ENCODE measurements at places on chromosomes 2 and 18. TPM values are rescaled to one million over a fixed set of nuclear protein-coding genes. Genes with fewer than 3 reads are reported as not detected.

GRCh38 chr18:3595369-3596273 lies 145.6 kb downstream of the TGIF1 start:
- DNase-seq = peak; percentile 100

DNA sequence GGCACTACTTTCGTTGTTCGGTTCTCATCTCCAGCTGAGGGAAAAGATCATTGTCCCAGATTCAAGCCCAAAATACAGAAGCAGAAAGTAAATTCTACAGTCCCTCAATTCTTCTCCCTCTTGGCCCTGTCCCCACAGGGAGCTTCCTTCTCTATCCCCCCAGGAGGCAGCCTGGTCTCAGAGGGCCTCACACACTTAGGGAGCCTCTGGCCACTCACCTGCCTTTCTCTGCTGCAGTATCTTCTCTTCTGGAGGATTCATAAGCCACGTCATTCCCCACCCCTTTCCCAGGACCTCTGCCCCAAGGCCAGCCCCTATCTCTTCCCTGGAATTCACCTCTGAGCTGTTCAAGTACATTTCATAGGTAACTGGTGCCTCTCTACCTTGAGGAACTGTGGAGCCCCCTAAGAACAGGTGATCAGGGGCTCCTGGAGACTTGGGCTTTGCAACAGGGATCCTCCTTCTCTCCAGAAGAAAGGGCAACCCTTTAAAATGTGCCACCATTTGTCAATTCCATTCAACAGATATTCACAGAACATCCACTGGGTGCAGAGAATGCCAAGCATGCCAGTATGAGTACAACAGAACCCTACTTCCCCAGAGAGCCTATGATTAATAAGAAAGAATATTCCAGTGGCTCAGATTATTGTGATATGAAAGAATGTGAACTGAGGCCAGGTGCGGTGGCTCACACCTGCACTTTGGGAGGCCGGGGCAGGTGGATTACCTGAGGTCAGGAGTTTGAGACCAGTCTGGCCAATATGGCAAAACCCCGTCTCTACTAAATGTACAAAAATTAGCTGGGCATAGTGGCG lies 72.9 kb downstream of the CIB4 start:
- no peak for DNase-seq

DNA sequence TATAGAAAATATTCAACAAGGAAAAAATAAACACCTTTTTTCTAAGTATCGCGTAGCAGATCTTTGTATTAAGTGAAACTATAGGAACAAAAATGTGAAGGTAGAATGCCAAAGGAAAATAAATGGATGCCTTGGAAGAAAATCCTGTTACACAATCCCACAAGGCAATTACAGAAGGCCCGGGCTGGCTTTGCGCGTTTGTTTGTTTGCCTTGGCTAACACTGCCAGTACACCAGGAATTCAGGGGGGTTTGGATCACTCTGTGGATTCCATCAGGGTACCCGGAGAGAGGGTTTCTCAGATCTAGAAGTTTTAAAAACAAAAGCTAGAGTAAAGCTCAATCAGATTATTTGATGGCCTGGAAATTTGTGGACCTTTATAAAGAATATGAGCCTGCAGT lies 478.3 kb downstream of the FBXO15 start:
- peak; percentile 62 for DNase-seq

GRCh38 chr2:146130290-146130689 lies 1610.4 kb upstream of the ZEB2 start:
- DNase-seq = no peak

DNA sequence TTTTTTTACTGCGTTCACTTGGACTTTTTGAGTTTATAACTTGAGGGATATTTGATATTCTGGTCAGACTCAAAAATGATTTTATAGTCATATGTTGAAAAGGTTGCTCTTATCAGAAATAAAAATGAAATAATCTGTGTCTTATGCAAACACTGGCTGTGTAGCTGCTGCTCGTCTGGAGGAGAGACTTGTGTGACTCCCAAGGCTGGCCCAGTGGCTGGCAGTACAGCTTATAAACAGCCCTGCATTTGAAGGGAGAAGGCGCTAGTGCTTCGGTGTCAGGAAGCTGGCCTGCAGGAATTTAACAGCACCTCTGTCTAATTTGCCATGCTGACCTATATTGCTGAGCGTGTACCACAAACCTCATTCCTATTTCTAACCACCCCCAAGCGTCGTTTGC lies 74.5 kb downstream of the ASAP2 start:
- DNase-seq = no peak

Gene RPL37A
- total RNA-seq = 749 TPM

- DNase-seq = peak; percentile 94
Measured at GRCh38 chr2:12607971-12608370, 108.8 kb upstream of the TRIB2 start.

DNA sequence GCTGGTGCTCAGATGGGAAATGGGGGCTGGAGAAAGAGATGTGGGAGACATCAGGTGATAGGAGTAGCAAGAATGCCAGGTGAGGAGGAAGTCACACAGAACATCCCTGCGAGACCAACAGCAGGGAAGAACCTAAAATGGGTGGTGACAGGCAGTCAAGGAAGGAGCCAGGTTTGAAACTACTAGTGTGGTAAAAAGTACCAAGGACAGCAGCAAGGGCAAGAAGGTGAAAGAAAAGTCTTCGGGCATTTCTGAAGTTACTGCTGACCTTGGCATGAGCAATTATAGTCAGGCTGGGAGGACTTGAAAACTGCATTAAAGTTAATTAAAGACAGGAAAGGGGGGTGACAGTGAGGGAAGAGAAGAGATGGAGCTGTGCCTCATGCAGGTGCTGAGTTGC lies 410.4 kb downstream of the RAD51AP2 start:
- no peak for DNase-seq

DNA sequence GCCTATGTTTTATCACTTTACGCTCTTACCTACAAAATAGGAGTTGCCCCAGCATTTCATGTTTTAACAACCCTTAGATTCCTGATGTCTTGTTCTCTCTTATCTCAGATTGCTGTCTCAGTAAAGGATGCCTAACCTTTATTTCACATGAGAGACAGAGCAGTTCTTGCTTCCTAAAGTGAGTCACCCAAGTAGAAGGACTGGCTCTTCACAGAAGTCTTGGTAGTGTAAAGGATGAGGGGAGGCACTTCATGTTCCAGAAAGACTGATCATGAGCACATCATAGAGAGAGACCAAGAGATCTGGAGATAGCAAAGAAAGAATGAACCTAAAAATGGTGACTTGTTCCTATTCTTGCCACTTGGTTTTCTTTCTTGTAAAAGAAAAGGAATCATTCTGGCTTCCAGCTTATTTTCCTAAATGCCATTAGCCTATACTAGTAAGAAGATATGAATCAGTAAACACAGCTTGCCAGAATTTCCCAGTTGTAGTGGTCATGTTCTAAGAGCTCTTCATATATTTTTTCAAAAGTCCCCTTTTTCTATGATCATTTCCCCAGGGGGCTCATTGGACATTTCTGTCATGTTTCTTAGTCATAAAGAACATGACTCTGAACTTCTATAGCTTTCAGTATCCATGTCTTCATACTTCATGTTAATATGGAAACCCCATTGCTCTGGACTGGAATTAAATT lies 54.9 kb downstream of the MAPRE2 start:
- DNase-seq = no peak

DNA sequence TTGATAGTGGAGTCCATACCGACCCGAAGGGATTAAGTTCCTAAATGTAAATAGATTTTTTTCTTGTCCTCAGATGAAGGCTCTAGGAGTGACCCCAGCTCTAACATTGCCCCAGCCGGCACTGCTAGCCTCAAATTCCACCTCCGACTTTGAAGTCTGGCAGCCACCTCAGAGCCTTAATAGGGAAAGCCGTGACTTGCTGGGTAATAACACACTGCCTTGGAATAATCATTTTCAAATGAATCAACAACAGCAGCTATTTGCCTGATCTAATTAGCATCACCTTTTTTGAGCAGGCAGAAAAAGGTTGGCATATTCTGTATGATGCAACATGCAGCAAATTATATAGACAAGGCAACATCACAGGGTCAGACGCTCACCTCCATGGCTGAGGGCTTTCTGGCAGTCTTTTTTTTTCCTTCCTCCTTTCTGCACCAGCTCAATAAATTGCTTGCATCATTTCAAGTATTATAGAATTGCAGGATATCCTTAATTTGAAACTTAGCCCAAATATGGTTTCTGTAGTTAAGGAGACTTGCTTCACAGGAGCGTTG lies 276.5 kb upstream of the ATP5MC3 start:
- DNase-seq = no peak

DNA sequence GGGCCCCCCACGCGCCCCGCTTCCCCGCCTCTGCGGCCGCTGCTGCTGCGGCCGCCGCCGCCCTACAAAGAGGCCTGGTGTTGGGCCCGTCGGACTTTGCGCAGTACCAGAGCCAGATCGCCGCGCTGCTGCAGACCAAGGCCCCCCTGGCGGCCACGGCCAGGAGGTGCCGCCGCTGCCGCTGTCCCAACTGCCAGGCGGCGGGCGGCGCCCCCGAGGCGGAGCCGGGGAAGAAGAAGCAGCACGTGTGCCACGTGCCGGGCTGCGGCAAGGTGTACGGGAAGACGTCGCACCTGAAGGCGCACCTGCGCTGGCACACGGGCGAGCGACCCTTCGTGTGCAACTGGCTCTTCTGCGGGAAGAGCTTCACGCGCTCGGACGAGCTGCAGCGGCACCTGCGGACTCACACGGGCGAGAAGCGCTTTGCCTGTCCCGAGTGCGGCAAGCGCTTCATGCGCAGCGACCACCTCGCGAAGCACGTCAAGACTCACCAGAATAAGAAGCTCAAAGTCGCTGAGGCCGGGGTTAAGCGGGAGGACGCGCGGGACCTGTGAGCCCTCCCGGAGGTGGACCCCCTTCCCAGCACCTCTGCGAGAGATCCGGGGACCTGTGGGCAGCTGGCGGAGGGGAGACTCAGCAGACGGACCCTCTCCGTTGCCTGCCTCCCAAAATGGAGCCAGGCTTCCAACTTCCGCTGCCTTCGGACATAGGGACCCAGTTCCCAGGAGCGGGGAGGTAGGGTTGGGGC lies 1.9 kb downstream of the SP5 start:
- no peak for DNase-seq

Gene NEURL3
- 31.1 TPM for total RNA-seq

Gene ITGB6
- 383 TPM for total RNA-seq

DNA sequence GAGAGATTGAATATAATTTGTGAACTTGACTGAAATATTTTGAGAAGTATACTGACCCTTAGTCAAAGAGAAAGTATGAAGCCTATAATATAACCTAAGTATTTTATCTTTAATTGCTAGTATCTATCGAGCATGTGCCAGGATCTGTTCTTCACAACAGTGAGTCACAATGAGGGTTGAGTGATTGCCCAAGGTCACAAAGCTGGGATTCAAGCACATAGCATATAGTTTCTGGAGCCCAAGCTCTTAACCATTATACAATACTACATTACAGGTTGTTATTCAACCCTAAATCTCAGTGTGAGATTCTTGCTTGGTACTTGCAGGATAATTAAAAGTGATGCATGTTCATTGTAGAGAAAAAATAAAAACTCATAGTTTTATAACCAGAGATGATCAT lies 97.2 kb downstream of the RAB3GAP1 start:
- DNase-seq = peak; percentile 61

DNA sequence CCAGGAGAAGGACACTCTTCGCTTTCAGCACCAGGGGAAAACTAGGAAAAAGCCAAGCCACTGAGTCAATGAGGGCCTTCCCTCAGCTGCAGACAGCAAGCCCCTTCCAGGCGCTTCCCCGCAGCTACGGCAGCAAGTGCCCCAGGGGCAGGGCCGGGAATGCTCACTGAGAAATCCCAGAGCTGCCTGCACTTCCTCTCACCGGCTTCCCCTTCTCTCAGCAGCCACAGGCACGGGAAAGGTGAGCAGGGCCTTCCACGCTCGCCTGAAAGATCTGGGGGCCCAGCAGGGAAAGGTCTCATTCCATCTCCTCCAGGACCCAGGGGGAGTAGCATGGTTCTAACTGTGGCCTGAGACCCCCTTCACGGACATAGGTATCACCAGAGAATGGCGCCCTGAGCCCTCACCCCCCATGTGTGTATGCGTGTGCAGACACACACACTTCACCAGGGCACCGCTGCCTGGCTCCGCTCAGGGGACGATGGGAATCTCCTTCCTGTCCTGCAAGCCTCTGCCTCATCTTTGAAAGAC lies 29.6 kb upstream of the FOSL2 start:
- no peak for DNase-seq

Gene SKA1
- 0.20 TPM for total RNA-seq

Gene CAPN14
- 0.20 TPM for total RNA-seq

GRCh38 chr2:201972621-201973255 lies 60.9 kb upstream of the FZD7 start:
- no peak for DNase-seq

GRCh38 chr18:59478591-59478990 lies 119.5 kb upstream of the LMAN1 start:
- DNase-seq = no peak

- peak; percentile 32 for DNase-seq
Measured at GRCh38 chr2:7899241-7899640, 782.6 kb upstream of the ID2 start.

DNA sequence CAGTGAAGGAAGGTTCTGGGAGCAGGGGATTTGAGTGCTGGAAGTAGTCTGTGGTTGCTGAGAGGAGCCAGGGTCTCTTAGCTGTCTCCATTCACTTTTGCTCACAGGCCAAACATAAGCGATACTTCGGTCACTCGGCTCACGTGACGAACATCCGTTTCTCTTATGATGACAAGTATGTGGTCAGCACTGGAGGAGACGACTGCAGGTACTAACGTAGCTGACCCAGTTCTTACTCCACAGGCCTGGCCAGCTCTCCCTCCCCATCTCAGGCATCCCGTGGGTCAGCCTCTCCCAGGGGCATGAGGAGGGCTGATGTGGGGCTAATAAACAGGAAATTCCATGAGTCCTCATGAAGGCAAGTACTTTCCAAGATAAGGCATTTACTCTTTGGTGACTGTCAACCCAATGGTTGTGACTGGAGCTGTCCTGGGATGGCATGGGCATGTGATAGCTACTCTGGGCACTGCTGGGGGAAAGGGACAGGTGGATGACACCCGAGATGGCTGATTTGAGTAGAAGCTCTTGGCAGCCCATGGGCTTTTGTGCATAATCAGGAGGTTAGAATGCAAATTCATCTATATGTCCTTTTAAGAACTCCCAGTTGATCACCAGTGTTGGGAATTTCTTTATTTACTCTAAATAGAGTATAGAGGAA lies 81.6 kb downstream of the RTN4 start:
- DNase-seq = no peak

Gene NAT8
- 0.69 TPM for total RNA-seq

DNA sequence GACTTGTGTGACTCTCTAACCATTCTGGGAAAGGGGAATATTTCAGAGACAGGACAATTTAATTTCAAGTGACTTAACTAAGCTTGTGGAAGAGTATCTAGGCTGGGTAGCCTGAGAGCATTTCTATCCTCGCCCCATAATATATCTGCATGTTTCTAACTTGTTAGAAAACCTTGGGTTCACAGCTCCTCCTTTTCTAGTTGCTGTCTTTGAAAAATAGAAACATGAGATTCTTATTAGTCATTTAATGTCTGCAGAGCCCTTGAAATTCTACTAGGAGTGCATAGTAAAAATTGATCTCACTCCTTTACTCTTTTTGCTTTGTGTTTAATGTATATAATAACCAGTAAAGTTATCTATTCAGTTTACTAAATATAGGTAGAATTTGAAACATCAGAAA lies 22.4 kb downstream of the CTLA4 start:
- DNase-seq = no peak

Gene FOXI3
- total RNA-seq = not detected

- DNase-seq = no peak
Measured at GRCh38 chr18:77145364-77145901, 12.8 kb upstream of the MBP start.

GRCh38 chr2:123692121-123692520 lies 333.0 kb upstream of the CNTNAP5 start:
- DNase-seq = no peak

Gene C1GALT1C1L
- total RNA-seq = 2.5 TPM

Gene ST8SIA3
- not detected for total RNA-seq

Gene G6PC2
- not detected for total RNA-seq
